ENCODE measurements at places on chromosomes 11 and 22. TPM values are rescaled to one million over a fixed set of nuclear protein-coding genes. Genes with fewer than 3 reads are reported as not detected.

OR51I1 gene
- total RNA-seq, result not detected

HEPN1 gene
- total RNA-seq, result not detected

KCNJ1 gene
- total RNA-seq, result 0.20 TPM

HORMAD2 gene
- total RNA-seq, result not detected

CBLIF gene
- not detected for total RNA-seq

AGBL2 gene
- total RNA-seq, result 7.0 TPM

GRCh38 chr11:25734591-25735211 lies 597.2 kb upstream of the ANO3 start:
- no peak overlapping the region for H3K4me3 ChIP-seq
- DNase-seq, result no peak
- no peaks in the 10 kb centered on the region for H3K4me1 ChIP-seq
- no peak overlapping the region for H3K27ac ChIP-seq

DNA sequence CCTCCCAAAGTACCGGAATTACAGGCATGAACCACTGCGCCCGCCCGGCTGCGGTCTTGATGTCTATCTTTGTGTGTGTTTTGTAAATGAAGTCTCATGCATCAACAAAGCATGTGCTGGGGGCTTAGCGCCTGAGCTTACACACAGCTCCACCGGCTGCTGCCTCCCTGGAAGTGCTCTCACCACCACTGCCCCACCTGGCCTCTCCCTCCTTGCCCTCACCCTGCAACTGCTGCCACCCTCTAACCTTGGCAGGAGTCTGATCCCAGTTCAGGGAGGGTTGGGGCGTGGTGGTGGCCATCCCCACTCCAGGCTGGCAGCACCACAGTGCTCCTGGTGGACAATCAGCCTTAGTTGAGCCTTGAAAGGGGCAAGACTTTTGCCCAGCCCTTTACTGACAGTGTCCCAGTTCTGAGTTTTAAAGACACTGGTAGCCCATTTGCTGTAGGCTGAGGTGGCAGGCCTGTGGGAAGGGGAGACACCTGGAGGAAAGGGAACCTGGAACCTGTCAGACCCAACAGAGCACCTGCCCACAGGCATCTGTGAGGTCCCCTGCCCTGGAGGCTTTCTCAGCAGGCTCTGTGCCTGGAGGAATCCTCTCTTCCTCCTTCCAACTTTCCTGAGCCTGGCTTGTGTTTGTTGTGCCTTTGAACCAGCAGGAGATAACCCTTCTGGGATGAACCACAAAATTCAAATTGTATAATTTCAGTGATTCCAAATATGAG lies 42.4 kb upstream of the WEE1 start:
- H3K36me3 ChIP-seq, result peaks cover 23% of the 10 kb centered on the region
- DNase-seq, result no peak
- H3K4me3 ChIP-seq, result no peak overlapping the region
- H3K27ac ChIP-seq, result no peak overlapping the region
- H3K4me1 ChIP-seq, result peaks cover 5% of the 10 kb centered on the region
- H3K27me3 ChIP-seq, result no peaks in the 10 kb centered on the region

GRCh38 chr22:49657275-49657973 lies 170.2 kb downstream of the BRD1 start:
- peaks cover 25% of the 10 kb centered on the region for H3K36me3 ChIP-seq
- H3K27me3 ChIP-seq, result no peaks in the 10 kb centered on the region
- H3K4me1 ChIP-seq, result peaks cover 47% of the 10 kb centered on the region
- peak overlapping the region; percentile 90 for H3K27ac ChIP-seq

GRCh38 chr11:59766542-59767224 lies 11.5 kb downstream of the STX3 start:
- H3K4me3 ChIP-seq, result no peak overlapping the region
- peaks cover 22% of the 10 kb centered on the region for H3K4me1 ChIP-seq
- H3K36me3 ChIP-seq, result peaks cover 3% of the 10 kb centered on the region
- no peak for DNase-seq
- peak overlapping the region; percentile 6 for H3K27ac ChIP-seq
